ENCODE measurements at places on chromosomes 4 and X.

DNA sequence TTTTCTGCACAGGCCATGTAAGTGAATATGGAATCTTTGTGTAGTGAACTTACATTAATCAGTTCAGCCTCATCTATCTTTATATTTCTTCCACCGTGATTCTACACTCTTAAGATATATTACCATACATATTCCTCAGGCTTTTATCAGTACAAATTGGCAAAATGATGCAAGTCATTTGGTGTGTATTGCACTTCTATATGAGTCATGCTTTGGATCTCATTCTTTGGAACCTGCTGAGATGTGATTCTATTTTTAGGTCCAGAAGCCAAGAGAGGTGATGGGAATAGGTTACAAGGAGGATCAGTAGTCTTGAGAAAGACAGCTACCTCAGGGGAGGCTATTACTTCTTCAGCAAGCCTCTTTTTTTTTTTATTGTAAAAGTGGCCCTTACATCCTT, 204.4 kb downstream of the ZNF330 start:
- no peak for DNase-seq

- DNase-seq: no peak
Measured at GRCh38 chr4:184851200-184851541, 25.4 kb upstream of the ACSL1 start.

GRCh38 chr4:12324965-12325364, 896.3 kb upstream of the HS3ST1 start:
- no peak for DNase-seq

DNA sequence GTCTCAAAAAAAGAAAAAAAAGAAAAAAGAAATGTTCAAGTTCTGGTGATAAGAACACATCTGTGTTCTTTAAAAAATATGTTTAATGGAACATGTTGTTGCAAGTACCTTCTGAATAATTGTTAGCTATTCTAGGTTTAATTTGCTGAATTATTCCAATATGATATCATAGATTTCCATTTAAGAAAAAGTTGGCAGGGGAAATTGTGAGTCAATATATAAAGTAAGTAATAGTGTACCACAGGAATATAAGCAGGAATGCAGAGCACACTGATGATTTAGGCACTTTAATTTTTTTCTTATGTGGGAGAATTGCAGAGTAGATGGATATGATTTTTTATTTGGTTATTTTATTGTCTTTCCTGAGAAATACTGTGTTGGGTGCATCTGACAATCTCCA, 190.7 kb downstream of the RPA4 start:
- no peak for DNase-seq

GRCh38 chr4:88846206-88846790, 148.7 kb upstream of the NAP1L5 start:
- no peak for DNase-seq

All from CMK (cell line).